ENCODE measurements at places on chromosomes 12 and 14.

DNA sequence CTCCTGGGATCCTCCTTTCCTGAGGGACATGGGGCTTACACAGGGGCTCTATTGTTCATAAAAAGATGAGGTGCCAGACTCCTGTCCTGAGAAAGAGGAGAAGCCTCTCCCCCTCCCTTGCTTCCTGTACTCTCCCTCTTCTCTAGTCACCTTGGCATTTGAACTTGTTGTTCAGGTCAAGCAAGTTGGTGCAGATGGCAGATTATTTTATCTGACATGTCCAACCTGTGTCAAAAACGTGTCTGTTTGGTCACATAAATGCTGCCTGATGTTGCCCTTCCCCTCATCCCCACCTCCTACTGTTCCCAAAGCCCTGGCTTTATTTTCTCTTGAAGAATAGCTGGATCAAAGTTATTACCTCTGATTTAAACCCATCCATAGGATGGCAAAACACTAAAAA, 154.8 kb downstream of the TMX1 start:
- no peak for DNase-seq

GRCh38 chr12:2343681-2344080, 290.9 kb downstream of the CACNA1C start:
- DNase-seq: no peak

DNA sequence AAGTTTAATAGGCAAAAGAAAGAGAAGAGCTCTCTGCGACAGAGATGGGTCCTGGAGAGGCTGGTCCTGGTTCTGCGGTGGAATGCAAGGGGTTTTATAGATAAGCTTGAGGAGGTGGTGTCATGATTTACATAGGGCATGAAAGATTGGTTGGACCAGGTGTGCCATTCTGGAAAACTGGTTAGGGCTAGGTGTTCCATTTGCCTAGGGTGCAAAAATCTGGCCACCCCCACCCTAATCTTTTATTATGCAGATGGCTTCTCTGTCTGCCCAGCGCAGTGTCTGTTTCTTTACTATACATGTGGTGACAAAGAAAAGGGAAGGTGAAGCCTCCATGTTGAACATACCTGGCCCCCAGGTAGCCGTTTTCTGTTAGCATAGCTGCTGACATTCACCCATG, 65.4 kb downstream of the ERC1 start:
- DNase-seq: no peak

GRCh38 chr12:20268771-20269170, 99.6 kb upstream of the PDE3A start:
- DNase-seq: no peak
